HepG2 (cell line): ENCODE measurements at places on chromosomes 16 and 17. TPM values are rescaled to one million over a fixed set of nuclear protein-coding genes. Genes with fewer than 3 reads are reported as not detected.

Gene KRTAP4-1
- not detected in 2 replicates for polyA plus RNA-seq

Gene GRAP
- 1.6 and 1.7 TPM in 2 replicates for polyA plus RNA-seq

Gene C1QTNF8
- polyA plus RNA-seq: not detected in 2 replicates

Gene KRT25
- not detected in 2 replicates for polyA plus RNA-seq

Gene CSF3
- polyA plus RNA-seq: 0.07 and 0.09 TPM in 2 replicates

Gene WSCD1
- 0.24 and 0.50 TPM in 2 replicates for polyA plus RNA-seq

Gene CEMP1
- polyA plus RNA-seq: 0.04 TPM in 1 of 2 replicates, not detected in the other

Gene FTSJ3
- 26.0 and 33.3 TPM in 2 replicates for polyA plus RNA-seq

Gene SP6
- 0.07 and 0.09 TPM in 2 replicates for polyA plus RNA-seq

Gene EIF4A3
- polyA plus RNA-seq: 121 and 145 TPM in 2 replicates

Gene CD300E
- polyA plus RNA-seq: not detected in 2 replicates

GRCh38 chr17:82694647-82695046, 3.9 kb downstream of the RAB40B start:
- DNase-seq: no peak

GRCh38 chr17:29412780-29413565, 22.8 kb downstream of the TAOK1 start:
- no peak for DNase-seq

DNA sequence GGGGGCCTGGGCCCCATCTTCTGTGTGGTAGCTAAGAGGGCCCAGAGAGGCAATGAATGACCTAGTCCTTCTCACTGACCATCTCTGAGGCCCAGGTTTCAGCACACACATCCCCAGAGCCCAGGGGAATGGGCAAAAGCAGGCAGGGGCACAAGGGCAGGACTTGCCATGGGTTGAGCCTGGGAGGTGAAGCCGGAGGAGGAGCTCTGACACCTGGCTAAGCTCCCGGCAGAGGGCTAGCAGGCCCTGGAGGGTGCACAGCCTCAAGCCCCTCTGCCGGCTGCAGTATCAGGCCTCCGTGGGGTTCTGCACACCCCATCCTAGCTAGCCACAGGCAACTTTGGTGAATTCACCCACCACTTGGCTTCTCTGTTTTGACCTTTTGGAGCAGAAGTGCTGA, 5.3 kb downstream of the SRCIN1 start:
- DNase-seq: no peak

- DNase-seq: no peak
Measured at GRCh38 chr16:52411011-52411410, 135.9 kb downstream of the TOX3 start.

DNA sequence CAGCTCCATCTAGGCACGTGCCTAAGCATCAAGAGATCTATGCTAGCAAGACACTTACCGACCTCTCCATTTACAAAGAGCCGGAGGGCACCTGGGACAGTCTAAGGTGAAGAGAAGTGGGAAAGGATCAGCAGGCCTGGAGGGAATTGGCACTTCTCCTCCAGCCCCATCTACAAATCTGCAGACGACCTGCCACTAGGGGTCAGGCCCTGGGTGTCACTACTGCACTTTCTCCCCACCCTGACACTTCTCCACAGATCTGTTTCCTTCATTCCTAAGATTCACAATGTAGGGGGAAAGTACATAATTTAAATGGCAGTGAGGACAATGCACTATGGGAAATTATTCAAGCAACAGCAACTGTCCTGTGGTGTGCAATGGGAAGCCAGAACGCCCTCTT, 8.1 kb downstream of the MKS1 start:
- no peak for DNase-seq

GRCh38 chr17:35998018-35998545, 3.3 kb downstream of the CCL15 start:
- DNase-seq: no peak

- no peak for DNase-seq
Measured at GRCh38 chr16:86462334-86463084, 47.8 kb upstream of the FOXF1 start.

- DNase-seq: no peak
Measured at GRCh38 chr17:51598824-51599223, 338.5 kb downstream of the UTP18 start.

GRCh38 chr17:65780111-65780510, 218.7 kb upstream of the AXIN2 start:
- DNase-seq: no peak

GRCh38 chr17:73705594-73705993, 61.3 kb upstream of the SDK2 start:
- DNase-seq: no peak

DNA sequence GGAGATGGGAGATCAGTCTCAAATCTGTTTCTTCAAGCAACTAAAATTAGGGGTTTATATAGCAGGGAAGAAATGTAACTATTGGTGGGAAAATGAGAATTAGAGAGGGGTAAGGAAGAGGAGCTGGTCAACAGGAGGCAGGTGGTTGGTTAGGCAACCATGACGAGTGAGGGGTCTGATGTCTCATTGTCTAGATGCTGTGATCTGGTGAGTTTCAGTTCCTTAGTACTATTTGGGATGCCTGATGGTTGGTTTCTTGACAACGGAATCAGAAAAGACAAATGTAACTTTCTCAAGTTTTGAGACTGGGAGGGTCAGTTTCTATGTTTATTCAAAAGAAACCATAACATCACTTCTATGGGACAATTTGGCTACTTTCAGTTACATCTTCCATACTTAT, 415.3 kb upstream of the C16orf82 start:
- DNase-seq: no peak

DNA sequence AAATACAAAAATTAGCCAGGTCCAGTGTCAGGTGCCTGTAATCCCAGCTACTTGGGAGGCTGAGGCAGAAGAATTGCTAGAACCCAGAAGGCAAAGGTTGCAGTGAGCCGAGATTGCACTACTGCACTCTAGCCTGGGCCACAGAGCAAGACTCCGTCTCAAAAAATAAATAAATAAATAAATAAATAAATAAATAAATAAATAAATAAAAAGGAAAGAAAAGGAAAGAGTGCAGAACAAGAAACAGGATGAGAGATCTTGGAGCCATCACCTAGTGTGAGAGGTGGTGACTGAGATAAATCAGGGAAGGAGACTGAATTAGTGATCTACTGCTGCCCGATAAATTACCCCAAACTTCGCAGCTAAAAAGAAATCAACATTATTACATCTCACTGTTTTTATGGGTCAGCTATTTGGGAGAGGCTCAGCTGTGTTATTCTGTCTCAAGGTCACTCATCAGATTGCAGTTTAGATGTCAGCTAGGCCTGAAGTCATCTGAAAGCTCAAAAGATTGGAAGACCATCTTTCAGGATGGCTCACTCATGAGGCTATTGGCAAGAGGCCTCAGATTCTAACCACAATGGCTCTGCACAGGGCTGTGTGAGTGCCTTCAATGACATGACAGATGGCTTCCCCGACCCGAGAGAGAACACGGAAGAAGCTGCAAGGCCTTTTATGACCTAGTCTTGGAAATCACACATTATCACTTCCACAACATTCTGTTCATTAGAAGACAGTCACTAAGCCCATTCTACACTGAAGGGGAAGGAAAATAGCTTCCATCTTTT, 66.4 kb downstream of the CMC2 start:
- no peak for DNase-seq

DNA sequence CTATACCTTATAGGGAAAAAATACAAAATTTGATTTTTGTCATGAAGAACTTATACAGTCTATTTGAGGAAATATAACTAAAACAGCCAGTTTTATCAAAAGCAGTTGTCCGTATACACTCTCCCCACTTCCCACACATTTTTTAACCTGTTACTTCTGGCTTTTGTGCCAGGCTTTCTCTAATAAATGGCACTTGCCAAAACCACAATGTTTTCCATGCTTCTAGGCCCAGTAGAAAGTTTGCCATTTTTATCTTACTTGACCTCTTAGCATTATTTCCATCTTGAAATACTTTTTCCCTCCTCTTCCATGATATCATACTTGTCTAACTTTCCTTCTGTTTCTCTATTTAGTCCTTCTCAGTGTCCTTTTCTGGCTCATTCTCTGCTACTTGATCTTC, 38.8 kb downstream of the EFCAB5 start:
- DNase-seq: no peak

- DNase-seq: no peak
Measured at GRCh38 chr16:12664164-12664733, 139.4 kb downstream of the CPPED1 start.

DNA sequence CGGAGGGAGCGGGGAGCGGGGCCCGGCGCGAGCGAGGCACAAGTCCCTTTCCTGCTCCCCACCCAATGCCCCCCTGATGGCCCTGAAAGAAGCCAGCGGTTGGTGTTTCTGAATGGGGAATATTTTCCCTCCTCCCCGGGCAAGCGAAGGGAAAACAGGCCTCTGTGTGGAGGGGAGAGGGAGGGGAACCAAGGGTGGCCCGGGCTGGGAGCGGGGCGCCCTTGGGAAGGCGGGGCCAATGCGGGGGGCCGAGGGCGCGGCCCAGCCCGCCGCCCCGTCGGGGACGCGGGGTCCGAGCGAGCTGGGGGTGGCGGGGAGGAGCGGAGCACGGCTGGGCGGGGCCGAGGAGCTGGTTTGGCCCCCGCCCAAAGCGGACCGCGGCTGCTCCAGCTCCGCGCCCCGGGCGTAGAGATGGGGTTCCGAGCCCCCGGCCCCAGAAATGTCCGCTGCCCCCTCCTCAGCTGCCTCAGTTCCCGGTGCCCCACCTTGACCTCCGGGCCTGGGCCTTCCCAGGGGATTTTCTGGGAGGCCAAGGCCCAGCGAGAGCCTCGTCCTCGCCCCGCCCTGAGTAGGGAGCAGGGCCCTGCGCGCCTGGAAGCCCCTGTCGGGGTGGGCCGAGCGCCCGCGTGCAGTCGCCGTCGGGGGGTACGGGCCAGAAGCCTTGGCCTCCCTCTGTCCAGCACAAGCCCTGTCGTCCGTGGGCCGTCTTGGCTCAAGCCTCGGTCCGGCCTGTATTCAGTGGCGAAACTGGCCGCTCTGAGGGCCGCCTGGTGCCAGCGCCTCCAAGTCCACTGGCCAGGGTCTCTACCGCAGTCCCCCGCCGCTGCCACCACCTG, 3.9 kb upstream of the HEXIM1 start:
- DNase-seq: no peak

DNA sequence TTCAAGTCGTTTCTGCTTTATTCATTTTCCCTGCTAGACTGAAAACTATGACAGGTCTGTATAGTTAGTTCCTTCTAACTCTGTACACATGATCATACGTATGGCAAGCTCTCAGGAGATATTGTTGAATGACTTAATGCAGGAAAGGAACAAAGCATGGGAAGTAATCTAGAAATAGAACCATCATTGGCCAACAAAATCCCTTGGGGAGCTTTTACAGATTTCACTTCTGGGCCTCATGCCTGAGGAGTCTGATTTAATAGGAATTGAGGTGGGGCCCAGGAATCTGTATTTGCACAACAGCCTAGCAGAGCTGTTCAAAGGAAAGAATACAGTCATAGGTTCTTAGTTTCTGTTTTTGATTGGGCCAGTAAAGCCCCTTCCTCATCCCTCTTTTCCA, 229.2 kb downstream of the MAP2K6 start:
- no peak for DNase-seq

DNA sequence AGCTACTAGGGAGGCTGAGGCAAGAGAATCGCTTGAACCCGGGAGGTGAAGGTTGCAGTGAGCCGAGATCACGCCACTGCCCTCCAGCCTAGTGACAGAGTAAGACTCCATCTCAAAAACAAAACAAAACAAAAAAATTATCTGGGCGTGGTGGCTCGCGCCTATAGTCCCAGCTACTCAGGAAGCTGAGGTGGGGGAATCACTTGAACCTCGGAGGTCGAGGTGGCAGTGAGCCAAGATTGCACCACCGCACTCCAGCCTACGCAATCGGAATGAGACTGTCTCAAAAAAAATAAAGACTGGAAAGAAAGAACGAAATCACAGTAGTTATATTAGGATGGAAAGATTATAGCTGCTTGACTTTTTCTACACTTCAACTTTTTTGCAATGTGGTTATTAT, 18.9 kb downstream of the COG1 start:
- DNase-seq: no peak

DNA sequence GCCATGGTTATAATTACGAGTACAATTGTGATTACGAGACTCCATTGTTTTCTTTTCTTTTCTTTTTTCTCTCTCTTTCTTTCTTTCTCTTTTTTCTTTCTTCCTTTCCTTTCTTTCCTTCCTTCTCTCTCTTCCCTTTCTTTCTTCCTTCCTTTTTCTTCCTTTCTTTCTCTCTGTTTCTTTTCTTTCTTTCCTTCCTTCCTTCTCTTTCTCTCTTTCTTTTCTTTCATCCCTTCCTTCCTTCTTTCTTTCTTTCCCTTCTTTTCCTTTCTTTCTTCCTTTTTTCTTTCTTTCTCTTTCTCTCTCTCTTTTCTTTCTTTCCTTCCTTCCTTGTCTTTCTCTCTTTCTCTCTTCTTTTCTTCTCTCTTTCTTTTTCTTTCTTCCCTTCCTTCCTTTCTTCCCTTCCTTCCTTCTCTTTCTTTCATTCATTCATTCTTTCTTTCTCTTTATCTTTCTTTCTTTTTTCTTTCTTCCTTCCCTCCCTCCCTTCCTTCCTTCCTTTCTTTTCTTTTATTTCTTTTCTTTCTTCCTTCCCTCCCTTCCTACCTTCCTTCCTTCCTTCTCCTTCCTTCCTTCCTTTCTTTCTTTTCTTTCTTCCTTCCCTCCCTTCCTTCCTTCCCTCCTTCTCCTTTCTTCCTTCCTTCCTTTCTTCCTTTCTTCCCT, 14.1 kb upstream of the NTN1 start:
- DNase-seq: no peak

GRCh38 chr16:4339909-4340308, 11.2 kb downstream of the PAM16 start:
- no peak for DNase-seq
